ENCODE measurements at places on chromosomes 7 and 10.

- DNase-seq, result no peak
Measured at GRCh38 chr7:135704074-135704473, 23.9 kb downstream of the SLC13A4 start.

DNA sequence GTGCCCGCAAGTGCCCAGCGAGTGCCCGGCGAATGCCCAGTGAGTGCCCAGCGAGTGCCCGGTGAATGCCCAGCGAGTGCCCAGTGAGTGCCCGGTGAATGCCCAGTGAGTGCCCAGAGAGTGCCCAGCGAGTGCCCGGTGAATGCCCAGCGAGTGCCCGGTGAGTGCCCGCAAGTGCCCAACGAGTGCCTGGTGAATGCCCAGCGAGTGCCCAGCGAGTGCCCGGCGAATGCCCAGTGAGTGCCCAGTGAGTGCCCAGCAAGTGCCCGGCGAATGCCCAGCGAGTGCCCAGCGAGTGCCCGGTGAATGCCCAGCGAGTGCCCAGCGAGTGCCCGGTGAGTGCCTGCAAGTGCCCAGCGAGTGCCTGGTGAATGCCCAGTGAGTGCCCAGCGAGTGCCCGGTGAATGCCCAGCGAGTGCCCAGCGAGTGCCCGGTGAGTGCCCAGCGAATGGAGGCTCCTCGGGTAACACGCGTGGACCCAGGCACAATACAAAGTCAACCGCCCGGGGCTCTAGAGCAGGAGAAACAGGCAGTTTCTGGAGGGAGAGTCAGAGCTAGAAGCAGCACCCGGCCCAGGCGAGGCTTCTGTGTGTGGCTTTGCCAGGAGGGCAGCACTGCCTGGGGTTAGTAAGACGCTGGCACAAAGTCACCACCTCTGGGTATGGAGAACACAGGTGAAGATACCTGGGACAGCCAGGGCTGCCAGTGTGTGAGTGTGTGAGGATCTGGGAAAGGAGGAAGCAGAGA, 38.2 kb upstream of the CFAP46 start:
- no peak for DNase-seq

GRCh38 chr7:73832806-73833205, 2.0 kb downstream of the CLDN4 start:
- DNase-seq, result no peak

DNA sequence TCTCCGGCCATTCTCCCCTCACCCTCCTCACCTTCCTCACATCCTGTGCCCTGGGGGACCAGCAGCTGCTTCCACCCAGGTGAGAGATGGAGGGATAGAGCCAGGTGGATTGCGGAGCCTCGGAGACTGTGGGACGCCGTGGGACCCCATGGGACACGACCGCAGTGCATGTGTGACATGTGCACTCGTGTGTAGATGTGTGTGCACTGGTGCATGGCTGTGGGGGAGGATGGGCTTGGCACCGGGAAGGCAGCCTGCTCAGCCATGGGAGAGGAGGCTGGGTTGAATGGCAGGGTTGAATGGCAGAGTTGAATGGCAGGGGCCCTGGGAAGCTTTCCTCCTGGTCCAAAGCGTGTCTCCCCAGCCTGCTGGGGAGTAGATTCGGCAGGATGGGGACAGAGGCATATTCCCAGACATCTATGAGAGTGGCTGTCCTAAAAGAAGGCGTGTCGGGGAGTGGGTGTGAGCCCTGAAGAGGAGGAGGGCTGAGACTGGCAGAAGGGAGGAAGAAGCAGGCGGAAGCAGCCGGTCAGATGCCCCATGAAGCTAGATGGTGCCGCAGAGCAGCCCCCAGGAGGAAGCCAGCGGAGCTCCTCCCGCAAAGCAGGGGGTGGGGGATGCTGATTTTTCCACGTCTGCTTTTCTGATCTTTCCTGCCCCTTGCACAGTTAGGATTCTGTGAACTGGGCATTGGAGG, 815 bp downstream of the GIMAP8 start:
- peak; percentile 38 for DNase-seq

DNA sequence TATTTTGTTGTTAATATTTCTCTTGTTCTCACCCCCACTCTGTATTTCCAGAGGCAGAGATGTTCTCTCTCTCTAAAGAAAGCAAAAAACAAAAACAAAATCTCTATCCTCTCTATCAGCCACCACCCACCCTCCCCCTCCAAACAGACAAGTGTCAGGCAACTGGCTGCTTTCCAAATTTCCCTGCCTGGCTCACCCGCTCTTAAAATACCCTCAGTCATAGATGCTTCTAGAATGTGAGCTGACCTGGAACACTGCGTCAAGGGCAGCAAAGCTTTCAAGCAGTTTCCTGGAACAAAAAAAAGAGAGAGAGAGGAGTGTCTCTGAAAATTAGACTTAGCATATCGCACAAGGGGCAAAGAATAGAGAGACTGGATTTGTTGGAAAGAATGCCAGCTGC, 341.0 kb upstream of the ZMIZ1 start:
- DNase-seq, result no peak

DNA sequence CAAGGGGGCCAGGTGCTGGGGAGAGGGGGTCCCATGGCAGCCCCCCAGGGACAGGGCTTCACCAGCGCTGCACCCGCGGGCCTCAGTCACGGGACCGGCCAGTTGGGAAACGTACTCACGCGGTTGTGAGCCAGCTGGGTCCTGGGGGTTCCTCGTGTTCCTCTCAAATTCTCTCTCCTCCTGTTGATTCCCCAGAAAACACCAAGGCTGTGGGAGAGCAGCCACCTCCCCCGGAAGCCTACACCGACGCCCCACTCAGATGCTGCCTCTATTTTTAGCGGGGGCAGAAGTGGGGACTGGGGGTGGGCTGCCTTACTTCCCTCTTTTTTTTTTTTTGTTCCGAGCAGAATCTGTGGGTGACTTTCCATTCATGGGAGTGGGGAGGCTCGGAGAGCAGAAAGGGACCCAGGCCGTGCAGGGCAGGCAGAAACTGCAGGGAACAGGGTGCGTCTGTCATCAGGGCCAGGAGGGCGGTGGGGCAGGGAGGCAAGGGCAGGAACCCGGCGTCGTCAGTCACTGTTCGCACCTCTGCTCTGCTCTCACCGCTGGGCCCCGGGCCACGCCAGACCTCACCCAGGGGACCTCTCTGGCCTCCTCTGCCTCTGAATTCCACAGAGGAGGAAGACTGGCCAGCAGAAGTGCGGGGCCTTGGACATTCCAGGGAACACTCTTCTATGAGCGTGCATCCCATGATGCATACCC, 63.1 kb downstream of the CARD11 start:
- DNase-seq, result no peak

DNA sequence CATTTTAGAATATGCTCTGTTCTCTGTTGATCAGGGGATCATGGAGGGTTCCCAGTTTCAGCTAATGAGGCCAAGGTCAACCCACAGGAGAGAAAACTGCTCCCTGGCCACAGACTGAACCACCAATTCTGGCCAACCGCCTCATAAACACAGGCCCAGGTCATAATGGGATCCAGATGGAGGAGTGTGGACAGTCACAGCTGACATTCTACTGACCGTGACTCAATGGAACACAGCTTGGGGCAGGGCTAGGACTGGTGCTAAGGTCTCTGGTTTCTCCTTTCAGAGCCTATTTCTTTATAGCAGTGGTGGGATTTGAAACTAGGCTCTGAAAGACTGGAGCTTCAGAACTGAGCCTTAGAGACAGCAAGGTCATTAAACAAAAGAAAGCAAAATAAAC, 68.3 kb downstream of the HIPK2 start:
- no peak for DNase-seq

GRCh38 chr7:151626422-151627115, 106.9 kb upstream of the RHEB start:
- no peak for DNase-seq

DNA sequence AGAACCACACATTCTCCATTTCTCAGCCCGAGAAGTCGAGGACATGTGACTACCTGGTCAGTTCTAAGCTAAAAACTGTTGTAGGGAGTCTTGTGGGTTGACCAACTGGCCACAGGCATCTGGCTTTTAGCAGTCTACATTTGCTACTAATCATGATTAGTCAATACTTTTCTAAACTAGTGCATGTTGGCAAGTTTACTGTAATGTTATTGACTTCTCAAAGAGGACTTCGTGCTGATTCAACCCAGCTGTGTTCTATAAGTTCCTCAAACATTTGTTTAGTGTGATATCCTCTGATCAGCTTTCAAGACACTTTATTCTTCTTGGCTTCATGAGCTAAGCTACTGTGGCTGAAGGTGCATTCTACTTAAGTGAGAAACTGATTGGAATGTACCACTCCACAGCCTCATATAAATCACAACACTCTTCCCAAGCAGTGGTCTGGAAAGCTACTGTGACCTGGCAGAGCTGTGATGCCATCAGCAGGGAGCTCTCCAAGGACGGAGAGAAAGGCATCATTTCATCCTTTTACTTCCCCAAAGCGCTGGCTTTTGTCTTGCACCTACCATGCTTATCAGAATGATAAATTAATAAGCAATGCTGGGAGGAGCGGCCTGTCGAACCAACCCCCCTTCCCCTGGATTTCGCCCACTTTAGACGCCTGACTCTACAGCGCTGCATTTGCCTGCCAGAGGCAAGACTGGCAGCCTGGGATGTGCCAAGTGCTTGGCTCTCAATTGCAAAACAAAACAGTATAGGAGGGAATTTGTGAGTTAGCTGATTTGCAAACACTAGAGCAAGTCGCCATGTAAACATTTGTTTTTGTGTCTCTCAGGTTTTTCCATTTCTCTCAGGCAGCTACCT, 206.7 kb upstream of the PLXNA4 start:
- DNase-seq, result no peak

DNA sequence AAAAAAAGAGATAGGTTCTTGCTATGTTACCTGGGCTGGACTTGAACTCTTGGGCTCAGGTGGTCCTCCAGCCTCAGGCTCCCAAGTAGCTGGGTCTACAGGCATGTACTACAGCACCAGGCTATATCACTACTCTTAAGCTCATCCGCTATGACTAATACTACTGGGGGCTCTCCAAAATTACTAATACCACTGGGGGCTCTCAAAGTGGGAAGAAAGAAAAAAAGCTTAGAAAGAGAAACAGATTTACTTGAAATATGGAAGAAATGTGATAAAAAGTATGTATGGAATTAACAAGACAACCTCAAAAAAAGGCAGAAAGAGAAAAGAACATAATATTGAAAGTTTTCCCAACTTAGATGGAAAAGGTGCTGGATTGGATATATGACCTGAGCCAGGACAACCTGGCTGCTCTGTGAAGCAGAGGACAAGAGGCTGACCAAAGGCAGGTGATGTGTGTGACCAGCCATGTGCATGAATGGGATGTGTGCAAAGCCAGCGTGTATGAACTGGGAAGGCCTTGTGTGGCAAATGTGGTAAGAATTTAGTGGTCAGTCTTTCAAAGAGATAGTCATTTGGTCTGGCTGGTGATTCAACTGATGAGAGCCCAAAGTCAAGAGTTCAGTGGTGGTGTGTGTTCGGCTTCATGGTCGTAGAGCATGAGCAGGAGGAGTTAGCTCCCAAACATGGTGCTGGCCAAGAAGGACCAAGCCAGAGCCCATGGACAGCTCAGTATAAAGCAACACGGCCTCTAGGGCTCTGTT, 232.4 kb upstream of the KLF14 start:
- no peak for DNase-seq

DNA sequence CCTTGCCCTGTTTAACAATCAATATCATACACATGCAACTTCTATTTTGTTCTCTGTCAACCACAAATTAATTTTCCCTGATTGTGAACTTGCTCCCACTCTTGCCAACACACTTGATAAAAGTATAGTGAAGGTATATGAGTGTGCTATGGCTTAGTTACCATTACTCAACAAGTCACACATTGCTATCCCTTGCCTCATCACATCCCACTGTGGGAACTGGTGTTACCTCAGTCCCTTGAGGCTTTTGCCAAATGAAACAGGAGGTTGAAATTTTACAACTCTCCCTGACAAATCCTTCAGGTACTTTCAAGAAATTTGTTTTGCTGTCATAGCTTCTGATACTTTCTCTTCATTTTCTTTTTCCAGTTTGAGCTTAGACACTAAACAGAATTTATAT, 472.5 kb upstream of the SEMA3D start:
- no peak for DNase-seq

DNA sequence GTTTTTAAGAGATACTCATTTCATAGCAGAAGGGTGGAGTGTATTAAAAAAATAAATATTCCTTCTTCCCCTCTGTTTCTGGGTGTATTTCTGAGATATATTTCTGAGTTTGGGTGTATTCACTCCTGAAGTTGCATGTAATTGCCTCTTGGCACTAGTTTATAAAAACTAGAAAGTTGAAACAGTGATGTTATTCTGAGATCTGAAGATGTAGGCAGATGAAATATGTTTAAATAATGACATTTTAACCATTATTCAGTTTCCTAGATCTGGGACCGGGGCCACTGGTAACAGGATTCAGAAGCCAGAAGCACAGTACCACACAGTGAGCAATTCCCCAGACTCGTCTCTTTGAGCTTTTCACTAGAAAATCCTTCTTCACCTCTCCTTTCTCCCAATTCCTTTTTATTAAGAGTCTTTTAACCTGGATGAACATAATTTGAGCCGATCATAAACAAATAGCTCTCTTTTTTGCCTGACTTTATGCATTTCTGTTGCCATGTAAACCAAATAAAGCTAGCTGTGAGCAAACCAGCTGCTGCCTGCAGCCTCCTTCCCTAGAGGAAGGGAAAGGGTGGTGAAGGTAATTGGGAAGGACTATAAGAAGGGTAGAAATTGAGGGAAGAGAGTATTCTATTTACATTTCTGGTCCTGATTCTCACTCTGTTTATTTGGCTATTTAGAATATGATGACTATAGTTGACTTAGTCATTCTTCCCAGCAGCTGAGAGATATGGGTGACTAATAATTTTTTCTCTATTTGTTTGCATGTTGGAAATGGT, 101.8 kb upstream of the STRIP2 start:
- no peak for DNase-seq

- DNase-seq, result peak; percentile 56
Measured at GRCh38 chr10:30529373-30529998, 95.5 kb downstream of the MAP3K8 start.
